ENCODE measurements at places on chromosomes 6 and 20.
A peak's percentile ranks its signal among the peaks of the same experiment; 100 is the strongest.

GRCh38 chr6:54248319-54248718 lies 59.9 kb upstream of the TINAG start:
- no peak for DNase-seq

DNA sequence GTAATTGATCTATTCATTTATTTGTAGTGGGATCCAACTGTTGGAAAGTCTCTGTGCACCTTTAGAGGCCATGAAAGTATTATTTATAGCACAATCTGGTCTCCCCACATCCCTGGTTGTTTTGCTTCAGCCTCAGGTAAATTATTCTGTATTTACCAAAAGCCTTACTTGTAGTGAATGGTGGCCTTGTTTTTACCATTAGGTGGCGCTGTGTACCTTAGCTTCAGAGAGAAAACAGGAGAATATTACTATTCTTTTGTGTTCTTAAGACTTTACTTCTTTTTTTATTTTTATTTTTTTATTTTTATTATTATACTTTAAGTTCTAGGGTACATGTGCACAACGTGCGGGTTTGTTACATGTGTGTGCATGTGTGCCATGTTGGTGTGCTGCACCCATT lies 23.7 kb downstream of the PEX7 start:
- no peak for DNase-seq

GRCh38 chr6:6006428-6007365 lies at the start of gene NRN1:
Gene NRN1 (minus strand): TSS chr6:6006925. CDS start chr6:6006749, 176 bp downstream.
- DNase-seq = peak; percentile 27

DNA sequence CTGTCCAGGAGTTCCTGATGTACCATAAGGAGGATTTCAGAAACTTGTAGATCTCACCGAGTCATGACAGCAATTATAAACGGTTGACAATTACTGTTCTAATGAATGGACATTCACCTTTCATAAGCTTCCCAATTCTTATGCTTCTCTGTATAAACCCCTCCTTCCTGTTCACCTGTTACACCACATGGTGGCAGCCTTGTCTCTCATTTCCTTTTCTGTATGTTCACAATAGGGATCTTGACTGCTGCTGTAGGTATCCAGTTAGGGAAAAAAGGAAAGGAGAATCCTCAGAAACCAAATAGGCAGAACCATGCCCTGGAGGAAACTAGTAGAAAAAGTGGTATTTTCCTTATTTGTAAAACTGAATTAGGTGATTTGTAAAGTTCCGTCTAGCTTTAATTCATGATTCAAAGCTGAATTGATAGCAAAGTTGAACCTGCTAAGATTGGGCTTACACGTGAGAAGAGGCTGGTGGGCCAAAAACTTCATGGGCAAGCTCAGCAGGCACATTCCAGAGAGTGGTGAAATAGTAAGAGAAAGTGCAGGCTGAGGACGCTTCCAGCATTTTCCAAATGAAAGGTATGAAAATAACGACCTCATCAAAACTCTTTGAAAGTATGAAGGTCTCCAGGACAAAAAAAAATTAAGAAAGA lies 29.0 kb upstream of the TBPL1 start:
- peak; percentile 56 for DNase-seq

DNA sequence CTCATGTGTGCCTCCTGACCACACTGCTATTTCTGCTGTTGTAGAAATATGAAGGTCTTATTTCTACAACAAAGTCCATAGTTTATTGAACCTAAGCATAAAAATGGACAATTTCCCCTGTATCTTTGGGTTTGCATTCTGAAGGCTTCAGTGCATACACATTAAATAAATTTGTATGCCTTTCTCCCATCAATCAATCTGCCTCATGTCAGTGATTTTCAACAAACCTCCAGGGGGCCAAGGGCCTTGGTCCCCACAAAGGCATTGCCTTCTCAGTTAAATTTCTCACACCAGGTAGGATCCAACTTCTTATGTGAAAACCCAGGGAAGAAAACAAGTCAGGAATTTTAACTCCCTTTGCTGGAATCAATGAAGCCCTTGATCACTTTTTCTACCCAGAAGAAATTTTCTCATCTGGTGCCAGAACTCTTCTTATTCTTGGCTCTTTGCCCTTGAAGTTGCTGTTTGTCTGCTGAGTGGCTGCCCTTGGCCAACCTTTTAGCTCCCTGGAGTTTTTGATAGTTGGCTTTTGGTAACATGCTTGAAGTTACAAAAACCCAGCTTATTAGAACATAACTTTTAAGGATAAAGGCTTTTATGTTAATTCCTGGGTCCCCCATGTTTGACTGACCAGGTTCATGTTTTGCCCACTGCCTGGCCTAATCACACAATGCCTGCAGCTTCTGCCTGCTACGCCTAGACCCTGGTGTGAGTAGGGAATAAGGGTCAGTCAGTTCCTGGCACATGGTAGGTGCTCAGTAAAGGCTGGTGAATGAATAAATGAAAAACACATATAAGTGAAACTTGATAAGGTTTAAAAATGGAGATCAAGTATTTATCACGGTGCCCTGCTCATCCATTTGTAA lies 37.0 kb downstream of the SHLD1 start:
- no peak for DNase-seq

GRCh38 chr20:38447931-38448675 lies 13.0 kb upstream of the SNHG17 start:
- DNase-seq = no peak

DNA sequence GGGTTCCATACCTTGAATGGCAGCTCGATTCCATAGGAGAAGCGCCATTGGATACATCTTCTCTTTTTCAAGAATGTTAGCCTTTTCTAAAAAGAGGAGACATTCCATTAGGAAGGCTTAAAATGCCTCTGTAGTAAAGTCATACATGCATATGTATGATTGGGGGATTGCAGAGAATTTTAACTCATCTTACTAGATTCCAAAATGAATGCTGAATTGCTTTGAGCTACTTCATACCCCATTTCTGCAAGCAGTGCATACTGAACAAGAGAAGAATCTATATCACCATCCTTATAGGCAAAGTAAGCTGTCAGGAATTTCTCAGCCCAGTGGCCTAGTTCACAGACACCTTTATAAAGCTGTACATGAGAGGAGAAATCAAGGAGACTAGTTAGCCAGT lies 80.3 kb downstream of the NDUFAF5 start:
- DNase-seq = no peak

DNA sequence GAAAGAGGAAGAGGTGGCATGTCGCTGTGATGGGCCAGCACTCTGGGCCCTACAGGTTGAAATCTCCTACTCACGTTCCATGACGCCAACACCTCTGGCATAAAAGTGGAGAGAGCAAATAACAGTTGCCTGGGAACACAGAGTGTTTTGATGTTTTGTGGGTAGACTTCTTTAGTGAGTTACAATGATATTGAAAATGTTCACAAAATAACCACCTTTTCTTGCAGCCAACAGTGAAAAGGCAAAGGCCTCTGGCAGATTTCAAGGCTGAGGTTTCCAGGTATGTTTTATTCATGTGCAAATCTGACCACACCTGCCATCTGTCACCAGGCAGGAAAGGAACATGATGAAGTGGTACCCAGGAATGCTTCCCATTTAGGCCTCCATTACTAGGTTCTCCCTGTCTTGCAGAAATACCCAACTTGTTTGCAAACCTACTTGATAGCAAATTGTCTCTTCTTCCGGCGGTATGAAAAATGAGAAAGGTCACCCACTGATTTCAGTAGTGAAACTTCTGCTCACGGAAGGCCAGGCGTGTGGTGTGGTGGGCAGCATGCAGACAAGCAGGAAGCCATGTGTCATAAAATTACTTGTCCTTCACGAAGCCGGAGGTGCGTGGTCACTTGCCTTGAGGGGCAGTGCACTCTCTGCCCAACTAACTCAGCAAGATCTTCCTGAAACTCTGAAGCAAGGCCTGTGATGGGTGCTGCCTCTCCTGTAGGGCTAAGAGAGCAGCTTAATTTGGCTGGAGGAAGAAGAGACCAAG lies 299.1 kb upstream of the PRDM1 start:
- DNase-seq = no peak

- no peak for DNase-seq
Observed at GRCh38 chr6:130167655-130168054, 55.1 kb downstream of the SAMD3 start.

DNA sequence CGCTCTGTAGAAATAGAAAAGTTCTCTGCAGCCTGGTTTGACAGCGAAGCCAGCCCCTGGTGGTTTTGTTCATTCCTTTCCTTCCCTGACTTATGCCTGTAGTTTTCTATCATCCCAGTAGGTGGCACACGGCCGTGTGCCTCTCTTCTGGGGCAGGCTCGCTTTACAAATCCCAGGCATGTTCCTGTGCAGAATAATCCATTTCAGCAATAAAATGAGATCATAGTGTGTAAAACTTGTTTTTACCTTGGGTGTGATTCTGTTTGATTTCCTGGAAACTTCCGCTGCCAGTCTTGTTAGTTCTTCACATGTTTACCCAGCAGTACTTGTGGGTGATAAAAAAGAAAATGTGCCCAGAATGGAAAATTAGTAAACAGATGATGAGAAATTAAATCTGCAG lies 7.4 kb upstream of the INSM1 start:
- peak; percentile 46 for DNase-seq

DNA sequence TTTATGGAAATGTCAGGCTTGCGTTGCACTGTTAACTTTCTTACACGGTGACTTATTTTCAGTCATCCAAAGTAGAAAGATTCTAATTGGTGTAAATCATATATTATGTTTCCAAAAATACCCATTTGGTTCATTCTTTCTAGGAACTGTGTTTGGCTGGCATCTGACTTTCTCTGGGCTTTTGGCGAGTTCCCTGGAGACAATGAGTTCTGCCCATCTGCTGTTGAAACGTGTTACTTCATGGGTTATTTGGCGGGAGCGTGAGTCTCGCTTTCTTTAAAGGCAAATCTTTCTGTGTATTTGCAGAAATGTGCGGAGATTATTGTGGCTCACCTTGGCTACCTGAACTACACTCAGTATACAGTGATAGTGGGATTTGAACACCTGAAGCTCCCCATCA lies 29.5 kb downstream of the TMEM181 start:
- no peak for DNase-seq

- peak; percentile 96 for DNase-seq
Observed at GRCh38 chr20:25356271-25356933, 34.2 kb downstream of the ABHD12 start.

DNA sequence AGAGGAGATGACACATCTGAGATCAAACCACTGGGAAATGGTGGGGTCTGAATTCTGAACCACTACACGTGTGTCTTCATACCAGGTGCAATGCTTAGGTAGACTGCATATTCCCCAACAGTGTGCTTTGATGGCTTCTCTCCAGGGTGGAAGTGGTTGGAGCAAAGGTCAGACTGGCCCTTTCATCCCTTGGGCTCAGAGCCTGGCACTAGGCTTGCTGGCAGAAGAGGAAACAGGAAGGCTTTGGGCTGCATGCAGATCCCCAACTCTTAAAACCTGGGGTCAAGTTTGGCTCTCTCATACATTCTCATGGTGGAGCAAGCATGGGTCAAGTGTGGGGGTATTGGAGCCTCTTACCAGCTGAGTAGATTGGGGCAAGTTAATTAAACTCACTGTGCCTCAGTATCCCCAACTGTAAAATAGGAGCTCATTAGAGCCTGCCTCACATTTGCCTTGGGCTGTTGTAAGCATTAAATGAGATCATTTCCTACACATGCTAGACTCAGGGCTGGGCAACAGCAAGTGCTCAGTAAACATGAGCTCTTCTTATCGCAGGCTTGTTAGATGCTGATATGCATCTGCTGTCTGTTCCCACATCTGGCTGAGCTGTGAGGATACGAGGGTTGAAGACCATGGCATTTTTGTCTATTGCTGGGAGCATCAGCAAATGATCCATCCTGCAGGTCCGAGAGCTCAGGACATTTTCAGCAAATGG lies 51.6 kb upstream of the FAM83D start:
- DNase-seq = no peak

- DNase-seq = no peak
Observed at GRCh38 chr6:140070846-140071473, 696.5 kb upstream of the CITED2 start.

GRCh38 chr20:35145141-35145564 lies 2.0 kb downstream of the EDEM2 start:
- DNase-seq = peak; percentile 35

DNA sequence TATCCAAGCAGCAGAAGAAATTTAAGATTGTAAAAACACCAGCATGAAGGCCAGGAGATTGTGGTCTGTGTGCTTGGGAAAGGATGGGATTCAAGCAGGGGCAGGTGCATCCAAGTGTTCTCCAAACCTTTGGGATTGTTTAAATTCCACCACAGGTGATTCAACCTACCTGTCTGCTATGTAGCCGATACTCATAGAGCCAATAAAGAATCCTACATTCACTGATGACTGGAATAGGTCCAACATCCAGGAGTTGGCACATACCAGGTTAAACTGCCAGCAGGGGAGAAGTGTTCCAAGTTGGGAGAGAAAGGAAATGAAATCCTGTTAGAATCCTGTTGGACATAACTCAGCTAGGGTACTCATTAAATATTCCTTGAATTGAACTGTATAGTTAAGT lies 2.2 kb downstream of the SLC22A2 start:
- DNase-seq = no peak

DNA sequence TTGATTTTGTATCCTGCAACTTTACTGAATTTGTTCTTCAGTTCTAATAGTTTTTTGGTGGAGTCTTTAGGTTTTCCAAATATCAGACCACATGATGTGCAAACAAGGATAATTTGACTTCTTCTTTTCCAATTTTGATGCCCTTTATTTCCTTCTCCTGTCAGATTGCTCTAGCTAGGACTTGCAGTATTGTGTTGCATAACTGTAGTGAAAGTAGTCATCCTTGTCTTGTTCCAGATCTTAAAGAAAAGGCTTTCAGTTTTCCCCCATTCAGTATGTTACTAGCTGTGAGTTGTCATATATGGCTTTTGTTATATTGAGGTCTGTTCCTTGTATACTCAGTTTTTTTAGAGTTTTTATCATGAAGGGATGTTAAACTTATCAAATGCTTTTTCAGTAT lies 4.6 kb downstream of the MICB start:
- no peak for DNase-seq

GRCh38 chr20:36812594-36813463 lies 39.3 kb upstream of the DSN1 start:
- DNase-seq = no peak

DNA sequence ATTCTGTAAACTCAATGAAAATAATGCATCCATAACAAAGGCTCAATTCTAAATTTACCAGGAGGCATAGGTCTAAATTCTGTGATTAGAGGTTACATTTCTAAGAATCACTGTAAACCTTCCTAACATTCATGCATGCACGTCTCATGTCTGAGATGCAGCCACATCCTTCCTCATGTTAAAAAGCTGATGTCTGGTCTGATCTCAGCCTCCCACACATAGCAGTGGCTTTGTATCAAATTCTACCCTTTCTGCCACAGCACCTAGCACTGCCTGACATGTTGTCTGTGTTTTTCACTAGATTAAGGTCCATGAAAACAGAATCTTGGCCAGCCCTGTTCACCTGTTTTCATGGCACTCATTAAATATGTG lies 171.1 kb downstream of the WDR27 start:
- DNase-seq = no peak

GRCh38 chr20:48710341-48711043 lies 117.3 kb downstream of the PREX1 start:
- no peak for DNase-seq

GRCh38 chr20:38692436-38693411 lies 31.6 kb upstream of the SLC32A1 start:
- DNase-seq = no peak

GRCh38 chr6:142027074-142027473 lies 105.7 kb upstream of the GJE1 start:
- no peak for DNase-seq
